ENCODE measurements at places on chromosomes 16 and 17.

GRCh38 chr17:76500074-76500746, 1.0 kb downstream of the RHBDF2 start:
- DNase-seq = no peak

DNA sequence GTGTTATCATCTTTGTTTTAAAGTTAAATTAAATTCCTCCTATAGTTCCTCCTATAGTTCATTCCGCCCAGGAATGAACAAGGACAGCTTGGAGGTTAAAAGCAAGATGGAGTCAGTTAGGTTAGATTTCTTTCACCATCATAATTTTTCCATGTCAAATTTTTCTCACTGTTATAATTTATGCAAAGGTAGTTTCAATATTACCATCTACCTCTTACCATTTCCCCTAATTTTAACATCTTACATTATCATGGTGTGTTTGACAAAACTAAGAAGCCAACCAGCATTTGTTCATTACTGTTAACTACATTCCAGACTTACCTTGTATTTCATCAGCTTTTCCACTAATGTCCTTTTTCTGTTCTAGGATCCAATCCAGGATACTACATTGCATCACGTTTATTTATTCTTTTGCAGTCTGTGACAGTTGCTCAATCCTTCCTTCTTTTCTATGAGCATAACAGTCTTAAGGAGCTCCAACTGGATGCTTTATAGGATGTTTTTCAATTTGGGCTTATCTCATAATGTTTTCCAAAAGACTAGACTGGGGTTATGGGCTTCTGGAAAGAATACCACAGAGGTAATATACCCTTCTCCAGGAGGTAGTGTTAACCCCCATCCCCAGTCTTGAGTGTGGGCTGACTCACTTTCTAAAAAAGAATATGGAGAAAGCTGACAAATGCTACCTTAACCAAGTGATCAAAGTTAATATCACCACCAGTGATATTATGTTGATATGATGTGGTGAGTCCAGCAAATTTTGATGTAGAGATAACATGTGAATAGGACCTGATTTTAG, 158.5 kb downstream of the PPM1E start:
- DNase-seq = no peak

GRCh38 chr16:17177959-17178905, 292.5 kb downstream of the XYLT1 start:
- no peak for DNase-seq

DNA sequence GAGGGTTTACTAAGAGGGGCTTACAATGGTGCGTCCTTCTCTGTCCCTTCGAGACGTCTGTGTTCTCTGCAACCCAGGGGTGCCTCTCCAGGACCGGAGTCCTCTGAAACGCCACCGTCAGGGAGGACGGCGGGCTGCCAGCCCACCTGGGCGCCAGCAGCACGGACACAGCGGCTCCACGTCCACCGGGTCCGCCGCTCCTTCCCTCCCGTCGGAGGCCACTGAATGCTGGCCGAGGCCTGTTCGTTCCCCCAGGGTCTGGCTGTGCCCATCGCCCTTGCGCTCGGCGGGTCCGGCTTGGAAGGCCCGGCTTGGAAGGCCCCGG, 403 bp downstream of the TEPSIN start:
- no peak for DNase-seq

DNA sequence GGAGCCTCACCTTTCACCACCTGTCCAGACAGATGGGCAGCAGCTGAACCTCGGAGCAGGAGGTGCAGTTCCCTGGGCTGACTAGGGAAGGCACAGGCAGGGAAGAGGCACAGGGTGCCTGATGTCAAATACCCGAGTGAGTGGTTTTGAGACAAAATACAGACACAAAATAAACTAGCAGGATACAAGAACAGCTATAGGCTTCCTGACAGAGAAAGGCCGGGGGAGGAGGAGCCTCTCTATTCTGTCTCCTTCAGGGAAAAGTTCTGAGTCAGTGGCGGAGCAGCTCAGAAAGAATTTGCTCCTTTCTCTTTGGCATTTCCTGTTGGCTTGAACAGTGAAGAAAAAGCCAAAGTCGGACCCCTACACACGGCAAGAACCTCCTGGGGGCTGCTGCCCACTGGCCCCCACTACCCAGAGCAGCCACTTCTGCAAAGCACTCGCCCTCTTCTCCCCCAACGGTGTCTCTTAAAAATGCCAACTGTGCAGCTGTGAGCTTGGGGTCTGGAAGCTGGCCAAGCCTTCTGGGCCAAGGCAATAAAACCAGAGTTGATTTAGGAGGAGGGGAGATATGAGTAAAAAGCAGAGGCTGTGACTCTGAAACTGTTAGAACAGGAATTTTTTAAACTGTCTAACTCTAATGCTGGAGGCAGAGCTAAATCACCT, 14.4 kb upstream of the FAAP100 start:
- DNase-seq = peak; percentile 62

DNA sequence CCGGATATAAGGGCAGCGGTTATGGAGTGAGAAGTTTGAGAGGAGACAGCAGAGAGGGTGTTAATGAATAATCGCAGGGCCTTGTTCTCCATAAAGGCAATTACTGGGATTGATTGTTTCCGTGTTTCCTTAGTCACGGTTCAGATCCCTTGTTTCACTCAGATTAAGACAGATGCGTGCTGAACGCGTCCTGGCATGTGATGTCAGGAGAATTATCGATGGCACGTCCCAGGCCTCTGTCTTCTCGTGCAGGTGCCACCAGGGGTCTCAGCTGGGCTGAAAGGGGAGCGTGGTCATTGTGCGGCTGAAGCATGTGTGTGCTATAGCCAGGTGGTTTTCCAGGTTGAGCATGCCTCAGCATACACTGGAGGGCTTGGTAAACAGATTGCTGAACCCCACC, 142.4 kb upstream of the NOL11 start:
- DNase-seq = no peak

DNA sequence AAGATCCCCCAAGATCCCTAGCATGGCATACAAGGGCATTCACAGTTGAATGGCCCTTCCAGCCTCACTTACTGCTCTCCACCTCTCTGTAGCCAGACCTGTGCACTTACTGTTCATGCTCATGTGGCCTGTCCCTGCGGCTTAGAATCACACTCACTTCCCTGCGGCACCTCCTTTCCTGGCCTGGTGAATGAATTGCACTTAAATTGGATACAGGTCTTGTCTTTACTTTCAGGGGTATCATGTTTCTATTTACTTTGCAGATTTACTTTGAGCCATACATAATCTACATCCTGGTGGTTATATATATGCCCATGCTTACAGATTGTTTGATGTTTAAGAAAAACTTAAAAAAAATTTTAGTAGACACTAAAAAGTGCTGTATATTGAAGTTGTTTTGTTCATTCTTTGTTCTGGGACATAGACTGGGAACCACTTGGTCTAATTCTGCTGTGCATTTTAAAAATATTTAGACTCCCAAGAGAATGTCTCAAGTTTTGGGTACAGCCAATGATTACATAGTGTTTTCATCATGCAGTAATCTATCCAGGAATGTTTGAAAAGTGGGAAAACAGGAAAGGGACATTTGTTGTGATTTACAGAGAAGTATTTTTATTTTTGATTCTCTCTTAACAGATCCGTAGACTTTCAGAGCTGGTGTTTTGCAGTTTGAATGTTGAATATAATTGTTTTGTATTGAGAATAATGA, 63.9 kb downstream of the NUP88 start:
- DNase-seq = no peak

DNA sequence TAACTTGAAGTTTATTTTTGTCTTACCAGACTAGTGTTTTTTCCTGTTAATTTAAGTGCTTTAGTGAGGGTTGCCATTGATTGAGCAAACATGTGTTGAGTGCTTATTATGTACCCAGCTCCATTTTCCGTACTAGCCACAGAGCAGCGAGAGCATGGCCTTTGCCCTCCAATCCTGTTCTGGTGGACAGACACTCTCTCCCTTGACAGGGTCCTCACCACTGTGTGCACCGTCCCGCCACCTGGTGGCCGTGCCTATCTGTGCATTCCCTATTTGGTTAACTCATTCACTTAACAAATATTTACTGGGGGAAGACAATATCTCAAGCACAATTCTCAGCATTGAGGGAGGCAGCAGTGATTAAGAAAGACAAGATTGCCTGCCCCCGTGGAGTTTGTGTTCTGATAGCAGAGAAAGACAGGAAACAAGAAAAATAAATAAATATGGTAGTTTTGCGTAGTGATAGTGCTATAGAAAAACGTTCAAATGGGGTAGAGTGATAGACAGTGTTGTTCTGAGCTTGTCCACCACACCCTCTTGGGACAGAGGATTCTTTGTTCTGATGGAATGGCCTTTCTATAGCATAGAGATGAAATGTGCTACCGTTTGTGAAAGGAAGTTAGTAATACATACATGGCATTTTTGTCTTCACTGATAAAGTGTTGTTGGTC, 13.0 kb downstream of the CDH13 start:
- DNase-seq = peak; percentile 58

All from heart left ventricle (tissue), 16 donors.